ENCODE measurements at places on chromosomes 2 and 18. TPM values are rescaled to one million over a fixed set of nuclear protein-coding genes. Genes with fewer than 3 reads are reported as not detected.
A peak's percentile ranks its signal among the peaks of the same experiment; 100 is the strongest.

DNA sequence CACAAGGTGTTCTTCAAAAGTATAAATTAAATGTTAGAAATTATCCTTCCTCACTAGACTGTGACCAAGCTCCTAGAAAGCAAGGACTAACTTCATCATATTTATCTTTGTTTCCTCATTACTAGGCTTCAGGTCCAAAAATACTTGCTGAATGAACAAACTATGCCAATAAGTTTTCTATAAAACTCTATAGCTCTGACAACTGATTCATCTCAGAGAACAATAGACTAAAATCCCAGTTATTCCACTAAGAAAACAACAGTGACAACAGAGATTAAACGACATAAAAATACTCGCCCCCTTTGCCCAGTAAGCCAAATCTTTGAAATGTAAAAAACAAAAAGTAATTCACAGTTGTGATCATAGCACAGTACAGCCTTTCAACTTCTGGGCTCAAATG is 13.6 kb downstream of the TLK1 start:
- H3K4me3 ChIP-seq, result no peak overlapping the region
- peak overlapping the region; percentile 56 for H3K27ac ChIP-seq
- H3K36me3 ChIP-seq, result peaks cover 4% of the 10 kb centered on the region
- no peaks in the 10 kb centered on the region for H3K27me3 ChIP-seq

- H3K27ac ChIP-seq, result no peak overlapping the region
- no peaks in the 10 kb centered on the region for H3K36me3 ChIP-seq
- no peak for DNase-seq
These were observed 4.4 kb upstream of the USP40 start for GRCh38 chr2:233571001-233571400.

DNA sequence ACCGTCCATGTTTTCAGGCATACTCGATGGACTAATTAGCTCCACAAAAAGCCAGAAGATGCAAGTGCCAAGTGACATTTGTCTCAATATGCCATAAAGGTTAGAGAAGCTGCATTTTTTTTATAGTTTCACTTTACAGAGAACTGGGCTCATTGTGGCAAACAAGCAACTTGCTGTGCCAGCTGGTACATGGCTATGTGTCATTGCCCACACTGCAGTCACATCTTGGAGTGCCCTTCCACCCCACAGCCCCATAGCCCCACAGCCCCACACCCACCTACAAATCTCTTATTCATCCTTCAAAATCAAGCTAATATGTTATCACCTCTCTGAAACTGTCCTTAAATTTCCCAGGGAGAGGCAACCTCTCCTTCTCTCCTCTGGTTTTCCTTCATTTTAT is 451.9 kb downstream of the ARHGAP15 start:
- no peak overlapping the region for H3K27ac ChIP-seq
- no peaks in the 10 kb centered on the region for H3K4me1 ChIP-seq
- H3K36me3 ChIP-seq, result no peaks in the 10 kb centered on the region
- H3K27me3 ChIP-seq, result peaks cover 18% of the 10 kb centered on the region
- no peak overlapping the region for H3K4me3 ChIP-seq
- DNase-seq, result no peak

EN1 gene
- total RNA-seq, result 0.42 TPM

GKN1 gene
- total RNA-seq, result not detected

All from progenitor cell of endocrine pancreas (in vitro differentiated cells).